ENCODE measurements at places on chromosomes 12 and 14.
A peak's percentile ranks its signal among the peaks of the same experiment; 100 is the strongest.

DNA sequence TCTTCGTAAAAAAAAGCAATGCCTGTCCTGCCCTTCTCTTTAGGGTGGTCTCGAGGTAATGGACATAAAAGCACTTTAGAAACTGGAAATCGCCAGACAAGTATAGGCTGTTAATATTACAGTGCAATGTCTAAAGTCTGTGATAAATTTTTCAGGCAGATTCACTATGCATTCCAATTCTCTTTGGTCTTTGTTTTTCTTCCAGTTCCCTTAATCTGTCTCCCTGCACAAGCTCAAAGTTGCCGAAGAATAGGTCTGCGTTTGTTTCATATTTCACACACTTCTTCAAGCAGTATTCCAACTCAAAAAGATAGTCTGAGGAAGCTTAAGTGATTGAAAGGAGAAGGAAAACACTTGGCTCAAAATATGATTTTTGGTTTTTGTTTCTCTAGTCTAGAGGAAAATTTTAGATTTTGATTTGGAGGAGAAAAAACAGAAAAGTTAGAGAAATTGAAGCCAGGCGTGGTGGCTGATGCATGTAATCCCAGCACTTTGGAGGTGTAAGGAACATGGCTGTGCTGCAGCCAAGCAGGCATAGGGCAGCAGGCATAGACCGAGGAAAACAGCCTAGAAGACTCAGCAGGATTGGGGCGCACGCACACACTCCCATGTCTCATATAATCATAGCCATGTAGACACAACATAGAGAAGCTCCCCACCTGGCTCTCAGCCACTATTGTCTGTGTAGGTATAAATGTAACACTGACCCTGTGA, 96.2 kb upstream of the TMPO start:
- DNase-seq = no peak

DNA sequence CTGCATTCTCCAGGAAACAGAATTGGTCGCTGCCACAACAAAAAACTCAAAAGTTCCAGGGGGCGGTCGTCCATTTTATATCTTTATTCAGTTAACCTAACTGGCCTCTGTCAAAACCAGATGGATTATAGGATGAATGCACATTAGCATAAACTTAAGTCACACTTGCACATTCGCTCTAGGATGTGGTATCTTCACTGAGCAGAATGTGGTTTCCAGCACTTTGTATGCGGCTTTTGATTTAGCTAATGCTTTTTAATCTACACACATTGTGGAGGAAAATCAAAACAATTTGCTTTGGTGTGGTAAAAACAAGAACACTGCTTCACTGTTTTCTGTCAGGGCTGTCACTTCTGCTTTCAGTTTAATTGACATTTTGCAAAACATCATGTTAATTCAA, 4.5 kb downstream of the TAS2R50 start:
- peak; percentile 24 for DNase-seq

- DNase-seq = no peak
These were observed 326.1 kb downstream of the PDZRN4 start for GRCh38 chr12:41514021-41514777.

- no peak for DNase-seq
These were observed 5.4 kb downstream of the G2E3 start for GRCh38 chr14:30564235-30564867.

GRCh38 chr14:39014460-39014859, 88.6 kb downstream of the SEC23A start:
- no peak for DNase-seq

- DNase-seq = no peak
These were observed 18.9 kb upstream of the ANKRD33 start for GRCh38 chr12:51868821-51869495.

DNA sequence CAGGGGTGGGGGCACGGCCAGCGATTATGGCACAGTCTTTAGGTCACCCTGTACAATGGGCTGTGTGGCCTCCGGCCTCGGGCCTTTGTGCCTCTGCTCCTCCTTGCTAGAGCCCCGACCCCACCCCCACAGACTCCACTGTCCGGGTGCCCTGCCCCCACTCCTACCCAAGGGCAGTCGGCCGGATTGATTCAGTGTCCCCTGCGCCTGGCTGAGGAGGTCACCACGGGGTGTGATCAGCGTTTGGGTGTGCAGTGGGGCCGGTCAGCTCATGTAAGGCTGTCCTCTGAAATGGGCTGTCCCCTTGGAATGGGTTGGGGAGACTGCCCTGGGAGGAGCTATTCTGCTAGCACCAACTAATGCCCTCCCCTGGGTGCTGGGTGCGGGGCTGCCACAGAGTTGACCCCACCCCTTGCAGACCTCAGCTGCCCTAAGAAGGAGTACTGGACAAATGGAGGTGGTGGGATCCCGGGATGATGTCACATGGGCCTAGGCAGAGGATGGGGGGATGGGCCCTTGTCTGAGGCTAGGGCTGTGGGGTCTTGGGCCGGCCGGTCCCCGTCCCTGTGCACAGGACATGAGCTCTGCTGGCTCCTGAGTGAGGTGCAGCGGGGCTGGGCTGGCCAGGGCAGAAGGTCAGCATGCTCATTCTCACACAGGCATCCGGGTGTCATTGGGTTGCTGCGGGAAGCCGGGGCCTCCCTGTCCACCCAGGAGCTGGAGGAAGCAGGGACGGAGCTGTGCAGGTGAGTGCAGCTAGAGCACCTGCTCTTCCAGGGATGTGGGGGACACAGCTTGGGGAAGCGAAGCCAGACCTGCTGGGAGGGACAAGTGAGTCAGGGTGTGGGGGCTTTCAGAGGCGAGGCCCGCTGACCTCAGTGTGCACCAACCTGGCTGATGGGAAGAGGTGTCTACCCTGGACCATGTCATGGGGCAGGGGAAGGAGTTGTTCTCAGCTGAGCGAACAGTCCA, 23.4 kb downstream of the ASPG start:
- no peak for DNase-seq

GRCh38 chr12:112823582-112824149, 32.1 kb downstream of the RPH3A start:
- no peak for DNase-seq

DNA sequence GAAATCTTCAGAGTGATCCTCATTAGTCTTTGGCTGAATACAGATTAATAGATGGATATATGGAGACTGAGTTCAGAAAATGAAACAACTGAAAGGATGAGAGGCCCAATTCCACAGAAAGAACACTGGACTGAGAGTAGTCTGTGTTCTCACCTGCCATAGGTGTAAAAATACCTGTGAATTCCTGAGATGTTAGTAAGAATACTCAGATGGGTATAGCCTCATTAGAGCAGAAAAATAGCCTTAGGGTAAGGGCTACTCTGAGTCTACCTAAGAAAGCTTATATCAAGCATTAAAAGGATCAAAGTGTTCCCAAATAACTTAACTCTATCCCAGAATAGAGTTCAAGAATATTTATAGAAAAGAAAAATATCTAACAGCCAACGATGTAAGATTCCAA, 1510.3 kb upstream of the SEL1L start:
- no peak for DNase-seq

DNA sequence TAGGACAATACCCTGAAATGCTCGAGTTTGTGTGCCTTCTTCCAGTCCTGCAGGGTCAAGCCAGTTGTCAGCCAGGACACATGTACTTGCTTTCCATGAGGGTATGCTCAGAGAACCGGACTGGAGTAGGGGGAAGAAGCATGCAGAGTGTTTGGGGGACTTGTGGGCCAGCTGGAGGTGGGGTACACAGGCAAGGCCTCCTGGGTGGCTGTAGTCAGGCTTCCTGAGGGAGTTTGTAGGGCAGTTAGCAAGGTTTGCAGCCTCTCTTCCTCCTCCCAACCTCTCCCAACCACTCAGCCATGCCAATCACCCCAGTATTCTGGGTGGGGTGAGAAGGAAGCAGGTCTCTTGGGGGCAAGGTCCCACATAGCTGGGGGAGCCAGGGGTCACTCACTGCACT, 47.0 kb upstream of the RHOJ start:
- no peak for DNase-seq

DNA sequence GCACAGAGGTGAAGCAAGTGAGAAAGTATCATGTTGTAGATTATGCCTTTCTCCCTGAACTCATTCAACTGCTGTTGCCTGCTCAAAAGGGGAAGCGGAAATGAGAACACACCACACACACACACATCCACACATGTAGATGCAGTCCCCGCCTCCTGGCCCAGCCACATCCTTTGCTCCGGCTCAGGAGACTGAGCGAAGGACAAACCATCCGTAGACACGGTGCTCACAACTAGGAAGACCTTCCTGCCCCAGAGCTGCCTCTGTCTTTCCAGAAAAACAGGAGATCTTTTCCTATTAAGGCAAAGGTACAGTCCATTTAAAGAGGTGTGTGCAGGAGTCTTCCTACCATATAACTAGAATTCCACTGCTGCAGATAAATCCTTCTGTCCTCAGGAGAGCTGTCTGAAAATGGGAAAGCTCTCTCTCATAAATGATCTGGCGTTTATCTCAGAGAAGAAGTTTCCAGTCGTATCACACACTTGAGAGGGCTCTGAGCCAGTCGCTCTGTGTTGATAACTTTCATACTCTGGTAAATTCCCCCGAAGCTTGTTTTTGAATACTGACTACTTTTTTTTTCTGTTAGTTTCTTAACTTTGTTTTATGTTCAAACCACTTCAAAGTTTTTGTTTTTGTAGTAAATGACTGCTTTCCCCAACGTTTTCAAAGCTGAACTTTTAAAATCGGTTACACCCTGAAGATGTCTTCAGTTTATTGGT, at the start of gene TESPA1:
TSS of gene TESPA1 (minus strand) at position 105 of the 719 bp plus-strand sequence. CDS start 10,200 bp downstream, outside the sequence.
- DNase-seq = peak; percentile 91

- DNase-seq = no peak
These were observed 77.7 kb upstream of the GNPNAT1 start for GRCh38 chr14:52868911-52869618.

GRCh38 chr14:106318700-106319099, 792.3 kb downstream of the TMEM121 start:
- peak; percentile 69 for DNase-seq

DNA sequence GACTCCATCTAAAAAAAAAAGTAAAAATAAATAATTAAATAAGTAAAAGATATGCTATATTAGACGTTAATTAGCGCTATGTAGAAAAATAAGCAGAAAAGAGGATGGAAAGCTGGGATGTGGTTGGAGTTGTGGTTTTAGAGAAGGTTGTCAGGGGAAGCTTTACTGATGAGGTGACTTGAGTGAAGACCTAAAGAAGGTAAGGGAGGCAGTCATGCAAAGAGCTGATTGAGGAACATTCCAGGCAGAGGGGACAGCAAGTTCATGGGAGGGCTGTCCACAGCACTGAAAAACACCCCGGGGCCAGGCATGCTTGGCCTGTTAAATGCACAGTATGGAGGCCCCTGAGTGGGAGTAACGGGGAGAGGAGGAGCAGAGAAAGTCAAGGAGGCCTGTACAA, 15.7 kb downstream of the SMAGP start:
- no peak for DNase-seq

DNA sequence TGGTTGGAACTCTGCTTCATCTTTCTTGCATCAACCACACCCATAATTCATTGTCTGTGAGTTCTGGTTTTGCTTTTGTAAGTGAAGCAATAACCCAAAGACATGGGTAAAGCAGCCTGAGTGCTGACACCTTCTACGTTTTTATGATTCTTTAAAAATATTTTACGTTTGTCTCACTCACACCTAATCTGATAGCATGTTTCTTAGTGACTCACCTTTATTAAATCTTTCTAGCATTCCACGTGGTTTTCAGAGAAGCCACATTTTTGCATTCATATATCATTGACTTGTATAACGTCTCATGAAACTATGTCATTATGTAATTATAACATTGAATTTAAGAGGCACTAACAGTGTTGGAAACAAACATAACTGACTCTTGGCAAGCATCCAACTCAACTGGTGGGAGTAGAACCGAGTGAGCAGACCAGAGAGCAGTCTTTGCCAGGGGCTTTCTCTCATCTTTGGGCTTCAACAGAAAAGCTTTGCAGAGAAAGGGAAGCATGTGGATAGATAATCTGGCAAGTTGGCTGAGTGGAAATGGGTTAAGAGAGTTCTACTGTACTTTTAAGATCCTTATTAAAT, 118.8 kb downstream of the TPH2 start:
- no peak for DNase-seq

DNA sequence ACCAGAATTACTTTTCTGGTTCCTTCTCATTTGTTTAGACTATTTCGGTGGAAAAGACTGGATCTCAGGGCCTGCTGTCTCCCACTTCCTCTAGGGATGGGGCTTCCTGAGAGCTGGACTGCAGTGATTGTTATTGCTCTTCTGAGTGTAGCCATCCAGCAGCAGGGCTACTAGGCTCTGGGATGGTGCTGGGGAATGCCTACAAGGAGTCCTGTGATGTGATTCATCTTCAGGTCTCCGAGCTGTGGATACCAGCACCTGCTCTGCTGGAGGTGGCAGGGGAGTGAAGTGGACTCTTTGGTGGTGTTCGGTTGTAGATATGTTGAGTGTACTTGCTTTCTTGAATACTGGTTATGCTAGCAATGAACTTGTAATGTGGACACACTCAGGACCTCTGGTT, 42.7 kb downstream of the AEBP2 start:
- DNase-seq = no peak

DNA sequence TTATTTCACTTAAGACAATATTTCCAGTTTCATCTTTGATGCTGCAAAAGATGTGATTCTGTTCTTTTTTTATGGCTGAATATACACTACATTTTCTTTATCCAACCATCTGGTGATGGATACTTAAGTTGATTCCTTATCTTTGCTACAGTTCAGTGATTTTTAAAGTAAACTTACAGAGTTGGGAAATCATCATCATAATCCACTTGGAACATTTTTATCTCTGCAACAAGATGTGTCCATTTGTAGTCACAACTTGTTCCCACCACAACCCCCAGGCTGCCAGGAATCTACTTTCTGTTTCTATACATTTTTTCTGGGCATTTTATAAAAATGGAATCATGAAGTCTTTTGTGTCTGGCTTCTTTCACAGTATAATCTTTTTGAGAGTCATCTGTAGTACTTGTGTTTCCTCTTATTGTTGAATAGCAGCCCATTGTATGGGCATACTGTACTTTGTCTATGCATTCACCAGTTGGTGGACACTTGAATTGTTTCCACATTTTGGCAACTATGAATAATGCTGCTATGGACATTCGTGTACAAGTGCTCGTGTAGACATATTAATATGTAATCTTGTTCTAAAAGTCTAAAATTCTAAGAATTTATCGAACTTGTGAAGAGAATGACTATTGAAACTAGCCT, 212.5 kb upstream of the DDHD1 start:
- no peak for DNase-seq

- DNase-seq = no peak
These were observed 1.9 kb upstream of the KRT18 start for GRCh38 chr12:52946797-52947547.

DNA sequence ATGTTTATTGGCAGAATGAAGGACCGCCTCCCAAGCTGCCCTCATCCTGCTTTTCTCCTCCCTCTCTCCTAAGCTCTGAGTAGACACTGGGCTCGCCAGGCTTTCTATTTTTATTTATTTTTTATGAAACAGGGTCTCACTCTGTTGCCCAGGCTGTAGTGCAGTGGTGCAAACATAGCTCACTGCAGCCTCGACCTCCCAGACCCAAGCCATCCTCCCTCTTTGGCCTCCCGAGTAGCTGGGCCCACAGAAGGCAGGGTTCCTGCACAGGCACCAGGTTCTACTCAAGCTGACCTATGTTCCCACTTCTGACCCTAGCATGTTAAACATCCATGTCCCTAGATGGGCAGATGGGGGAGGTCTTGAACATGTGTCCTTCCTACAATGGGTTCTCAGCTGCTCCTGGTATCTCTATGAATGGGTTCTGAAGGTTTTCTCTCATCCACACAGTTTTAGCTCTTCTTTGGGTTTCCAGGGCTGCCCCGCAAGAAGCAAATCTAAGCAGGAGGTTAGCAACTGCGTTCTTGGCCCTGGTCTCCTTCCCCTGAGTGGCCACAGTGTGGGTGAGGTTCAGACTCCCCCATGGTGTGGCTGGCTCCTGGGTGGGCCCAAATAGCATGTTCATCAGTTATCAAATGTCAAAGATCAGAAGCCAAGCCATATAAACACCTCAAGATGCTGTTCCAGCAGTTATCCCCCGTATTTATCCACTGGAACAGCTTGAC, 167.3 kb downstream of the ZFP36L1 start:
- DNase-seq = no peak

All from CD4-positive, alpha-beta T cell treated with Interleukin-6 for 4 hours (primary cell).